ENCODE measurements at places on chromosomes 2 and 18. TPM values are rescaled to one million over a fixed set of nuclear protein-coding genes. Genes with fewer than 3 reads are reported as not detected.

- no peak for DNase-seq
Observed at GRCh38 chr2:10733980-10734379, 12.6 kb downstream of the ATP6V1C2 start.

- DNase-seq: no peak
Observed at GRCh38 chr2:131125195-131125757, 20.1 kb downstream of the PLEKHB2 start.

The TMEM17 gene
- 4.9 TPM for total RNA-seq

GRCh38 chr2:9737053-9737875 lies 106.0 kb upstream of the TAF1B start:
- DNase-seq: no peak

The SULT1C4 gene
- 4.5 TPM for total RNA-seq

Data from frontal cortex (tissue), 4 donors.